ENCODE measurements at places on chromosomes 2 and 18.

- DNase-seq = no peak
These were observed 6.1 kb downstream of the SMAD7 start for GRCh38 chr18:48944634-48945033.

DNA sequence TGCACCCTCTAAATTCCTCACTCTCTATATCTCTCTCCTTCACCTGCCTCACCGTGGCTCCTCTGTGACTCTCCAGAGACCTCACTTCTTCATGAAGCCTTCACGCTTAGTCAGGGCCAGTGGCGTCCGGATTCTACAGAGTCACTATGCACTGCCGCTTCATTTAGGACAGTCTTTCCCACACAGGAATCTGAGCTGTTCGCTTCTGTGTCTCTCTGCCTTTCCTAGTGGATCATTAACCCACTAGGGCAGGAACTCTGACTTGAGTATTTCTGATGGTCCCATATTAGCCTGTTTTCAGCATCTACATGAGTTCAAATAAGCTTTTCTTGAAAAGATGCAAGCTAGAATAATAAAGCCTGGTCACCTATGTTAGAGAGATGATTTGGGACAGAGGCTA lies 180.2 kb upstream of the DOK6 start:
- DNase-seq = no peak

- no peak for DNase-seq
These were observed 12.8 kb upstream of the NEU4 start for GRCh38 chr2:241796209-241796608.

DNA sequence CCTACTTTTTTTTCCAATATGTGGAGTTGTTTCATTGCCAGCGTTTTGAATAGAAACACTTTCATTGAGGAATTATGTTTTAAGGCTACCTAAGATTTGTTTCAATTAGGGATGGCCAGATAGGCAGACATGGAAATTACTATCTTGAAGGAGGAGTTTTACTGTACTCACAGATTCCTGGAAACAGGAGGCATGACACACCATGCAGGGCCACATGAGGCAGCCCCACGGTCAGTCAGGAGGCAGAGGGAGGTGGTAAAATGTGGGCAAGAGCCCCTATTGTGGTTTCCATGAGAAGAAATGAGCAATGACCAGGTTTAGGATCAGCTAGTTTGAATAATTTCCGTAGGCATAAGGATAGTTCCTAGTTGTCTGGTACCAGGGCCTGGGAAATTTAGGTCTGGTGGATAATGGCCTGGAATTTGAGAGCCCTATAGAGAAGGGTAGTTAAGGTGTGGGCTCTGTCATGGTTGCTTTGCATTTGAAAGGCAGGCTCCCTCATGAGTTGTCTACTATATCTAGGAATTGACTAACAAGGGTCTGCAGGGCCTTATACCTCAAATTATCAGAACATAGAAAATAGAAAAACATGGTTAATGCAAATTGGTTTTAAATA lies 360.0 kb upstream of the KCNJ3 start:
- no peak for DNase-seq

- no peak for DNase-seq
These were observed 252.9 kb downstream of the ATAD2B start for GRCh38 chr2:23673830-23674679.

DNA sequence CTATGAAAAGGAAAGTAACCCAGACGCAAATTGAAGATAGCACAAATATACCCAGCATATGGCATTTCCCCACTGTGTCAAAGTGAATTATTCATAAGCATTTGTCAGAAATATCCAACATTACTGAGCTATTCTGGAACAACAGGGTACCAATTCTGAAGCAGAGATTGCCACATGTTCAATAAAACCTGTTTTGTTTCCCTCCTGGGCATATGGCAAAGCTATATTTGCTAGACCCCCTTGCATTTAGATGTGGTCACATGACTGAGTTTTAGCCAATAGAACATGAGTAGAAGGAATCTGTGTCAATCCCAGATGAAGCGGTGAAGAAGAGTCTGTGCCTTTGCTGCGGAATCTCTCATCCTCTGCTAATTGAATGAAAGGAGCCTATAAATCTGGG lies 296.4 kb upstream of the DLGAP1 start:
- no peak for DNase-seq

- DNase-seq = no peak
These were observed 493 bp downstream of the FN1 start for GRCh38 chr2:215435280-215435869.

- no peak for DNase-seq
These were observed 361.7 kb downstream of the ANAPC1 start for GRCh38 chr2:111522231-111522768.

GRCh38 chr2:38602136-38602731 lies 494 bp downstream of the HNRNPLL start:
- peak; percentile 46 for DNase-seq

DNA sequence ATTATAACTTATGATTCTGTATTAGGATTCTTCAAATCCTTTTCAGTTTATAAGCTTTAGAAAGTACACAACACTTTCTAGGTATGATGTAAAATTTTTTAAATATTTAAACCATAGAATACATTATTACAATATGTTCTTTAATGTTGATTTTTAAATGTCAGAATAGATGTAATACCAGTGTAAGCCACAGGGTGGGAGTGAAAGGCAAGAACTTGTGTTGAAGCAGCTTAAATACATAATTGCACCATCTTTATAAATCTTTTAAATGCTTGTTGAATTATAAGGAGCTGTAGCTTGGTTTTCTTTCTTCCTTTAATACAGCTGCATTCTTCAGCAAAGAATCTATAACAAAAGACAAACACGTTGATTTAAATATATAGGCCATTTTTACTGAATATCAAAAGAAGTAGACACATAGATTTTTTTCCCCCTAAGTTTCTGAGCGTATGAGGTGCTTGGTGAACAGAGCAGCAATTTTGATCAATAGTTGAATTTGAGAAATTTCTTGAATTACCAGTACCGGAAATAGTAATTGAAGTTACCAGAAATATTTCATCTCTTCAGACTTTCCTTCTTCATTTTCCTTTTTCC lies 63.0 kb downstream of the TANK start:
- peak; percentile 47 for DNase-seq

DNA sequence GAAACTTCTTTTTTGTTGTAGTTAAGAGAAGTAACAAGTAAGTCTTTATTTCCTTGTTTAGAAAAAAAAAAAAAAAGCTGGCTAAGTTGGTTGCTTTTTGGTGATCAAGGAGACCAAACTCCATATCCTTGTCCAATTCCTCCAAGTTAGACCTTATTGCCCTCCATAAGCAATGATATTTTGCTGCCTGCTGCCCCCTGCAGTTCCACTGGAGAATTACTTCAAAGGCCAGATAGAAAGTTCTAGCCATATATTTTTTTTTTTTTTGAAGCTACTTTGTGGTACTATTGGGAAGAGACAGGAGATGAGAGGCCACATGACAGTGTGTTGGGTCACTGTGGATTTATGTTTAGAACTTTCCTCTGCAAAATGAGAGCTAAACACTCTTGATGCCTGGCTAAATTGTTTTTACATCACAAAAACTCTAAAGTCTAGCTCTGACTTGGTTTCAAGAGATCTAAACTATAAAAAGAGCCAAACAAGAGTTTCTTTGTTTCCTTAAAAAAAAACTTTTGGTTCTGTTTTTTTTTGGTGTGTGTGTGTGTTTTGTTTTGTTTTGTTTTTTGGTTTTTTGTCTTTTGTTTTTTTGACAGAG lies 80.7 kb upstream of the RASGRP3 start:
- no peak for DNase-seq

GRCh38 chr2:12381543-12382325 lies 335.0 kb upstream of the TRIB2 start:
- no peak for DNase-seq

- DNase-seq = no peak
These were observed 60.5 kb upstream of the GALNT5 start for GRCh38 chr2:157196956-157197355.

- DNase-seq = no peak
These were observed 287.4 kb upstream of the HDAC4 start for GRCh38 chr2:239688122-239688681.

GRCh38 chr18:32049393-32050171 lies 31.0 kb downstream of the RNF125 start:
- peak; percentile 20 for DNase-seq

- DNase-seq = no peak
These were observed 31.2 kb downstream of the CRYGD start for GRCh38 chr2:208093128-208093527.

- DNase-seq = peak; percentile 91
These were observed 1.4 kb downstream of the TGIF1 start for GRCh38 chr18:3451183-3451988.

DNA sequence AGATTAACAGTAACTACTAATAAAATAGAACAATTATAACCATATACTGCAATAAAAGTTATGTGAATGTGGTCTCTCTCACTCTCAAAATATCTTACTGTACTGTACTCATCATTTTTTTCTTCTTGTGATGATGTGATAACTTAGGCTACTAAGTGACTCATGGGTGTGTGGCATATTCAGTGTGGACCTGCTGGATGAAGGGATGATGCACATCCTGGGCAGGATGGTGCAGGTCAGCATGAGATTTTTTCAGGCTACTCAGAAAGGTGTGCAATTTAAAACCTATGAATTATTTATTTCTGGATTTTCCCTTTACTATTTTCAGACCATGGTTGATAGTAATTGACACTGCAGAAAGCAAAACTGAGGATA lies 90.7 kb downstream of the NCKAP5 start:
- DNase-seq = no peak

DNA sequence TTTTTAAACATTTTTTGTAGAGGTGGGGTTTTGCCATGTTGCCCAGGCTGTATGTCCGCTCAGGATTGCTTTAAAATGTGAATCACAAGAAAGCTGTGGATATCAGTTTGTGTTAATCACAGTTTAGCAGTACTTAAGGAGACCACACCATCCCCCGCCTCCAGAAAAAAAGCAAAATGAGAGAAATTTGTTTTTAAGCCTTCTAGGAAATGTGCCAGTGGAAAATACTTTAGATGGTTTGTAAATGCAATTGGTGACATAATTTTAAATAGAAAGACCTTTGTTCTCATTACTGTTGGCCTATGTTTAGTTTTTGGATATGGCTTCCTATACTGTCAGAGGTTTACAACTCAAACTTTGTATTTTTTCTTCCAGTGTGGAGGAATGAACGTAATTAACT lies 27.0 kb downstream of the GCA start:
- no peak for DNase-seq

GRCh38 chr2:226308323-226308680 lies 491.3 kb downstream of the IRS1 start:
- DNase-seq = no peak

- DNase-seq = no peak
These were observed 41.8 kb upstream of the CDC42EP3 start for GRCh38 chr2:37713258-37713700.

GRCh38 chr2:238061315-238062202 lies 758 bp downstream of the SCLY start:
- no peak for DNase-seq

- DNase-seq = no peak
These were observed 82.4 kb downstream of the AGPS start for GRCh38 chr2:177474998-177475397.

GRCh38 chr2:216827073-216827720 lies 32.7 kb downstream of the TNP1 start:
- DNase-seq = no peak

DNA sequence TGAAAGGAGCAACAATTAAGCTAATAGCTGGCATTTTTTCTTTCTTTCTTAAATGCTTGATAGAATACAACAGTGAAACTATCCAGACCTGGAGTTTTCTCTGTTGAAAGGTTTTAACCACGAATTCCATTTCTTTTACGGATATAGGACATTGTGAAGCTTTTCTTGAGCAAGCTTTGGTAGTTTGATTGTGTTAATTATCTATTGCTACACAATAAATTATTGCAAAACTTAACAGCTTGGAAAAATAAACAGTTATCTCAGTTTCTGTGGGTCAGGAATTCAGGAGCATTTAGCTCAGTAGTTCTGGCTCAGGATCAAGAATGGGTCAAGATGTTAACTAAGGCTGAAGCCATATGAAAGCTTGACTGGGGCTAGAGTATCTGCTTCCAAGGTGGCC lies 11.7 kb downstream of the PHOSPHO2 start:
- no peak for DNase-seq

GRCh38 chr18:42636309-42636708 lies 479.2 kb downstream of the RIT2 start:
- DNase-seq = no peak

GRCh38 chr2:36450466-36451196 lies 95.1 kb downstream of the CRIM1 start:
- no peak for DNase-seq

GRCh38 chr2:64220265-64220664 lies 76.0 kb upstream of the PELI1 start:
- no peak for DNase-seq

- no peak for DNase-seq
These were observed 48.7 kb downstream of the WDPCP start for GRCh38 chr2:63539416-63540162.
